Stimulated activated CD4-positive, alpha-beta T cell treated with anti-CD3 and anti-CD28 coated beads, Interleukin-12 subunit alpha, Interleukin-12 subunit beta, amount 100 ng/mL, for 24 hours (primary cell): ENCODE measurements at places on chromosomes 2 and 18.

GRCh38 chr18:9716780-9717563 is 8.9 kb downstream of the RAB31 start:
- no peak for DNase-seq

GRCh38 chr2:73103018-73103542 is 9.7 kb downstream of the RAB11FIP5 start:
- no peak for DNase-seq

GRCh38 chr2:240615396-240615795 is 9.9 kb upstream of the GPR35 start:
- DNase-seq: no peak

- no peak for DNase-seq
These were observed 120.3 kb downstream of the TTC27 start for GRCh38 chr2:32748158-32748557.

DNA sequence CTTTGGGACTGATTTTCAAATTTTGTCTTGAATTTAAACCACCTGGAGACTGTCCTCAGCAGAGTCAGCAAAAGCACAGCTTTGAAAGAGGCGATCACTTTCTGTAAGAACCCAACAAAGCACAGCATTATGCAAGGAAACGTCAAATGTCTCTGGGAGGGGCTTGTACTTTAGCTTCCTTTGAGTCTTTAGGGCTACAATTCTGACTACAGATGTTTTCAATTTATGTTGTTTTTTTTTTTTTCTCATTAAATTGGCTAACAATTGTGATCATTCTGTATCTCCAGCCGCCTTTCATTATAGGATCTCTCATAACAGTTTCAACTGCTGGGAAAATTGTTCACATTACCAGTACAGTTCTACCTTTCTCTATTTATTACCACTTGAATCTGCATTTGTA is 48.3 kb downstream of the COL3A1 start:
- no peak for DNase-seq

DNA sequence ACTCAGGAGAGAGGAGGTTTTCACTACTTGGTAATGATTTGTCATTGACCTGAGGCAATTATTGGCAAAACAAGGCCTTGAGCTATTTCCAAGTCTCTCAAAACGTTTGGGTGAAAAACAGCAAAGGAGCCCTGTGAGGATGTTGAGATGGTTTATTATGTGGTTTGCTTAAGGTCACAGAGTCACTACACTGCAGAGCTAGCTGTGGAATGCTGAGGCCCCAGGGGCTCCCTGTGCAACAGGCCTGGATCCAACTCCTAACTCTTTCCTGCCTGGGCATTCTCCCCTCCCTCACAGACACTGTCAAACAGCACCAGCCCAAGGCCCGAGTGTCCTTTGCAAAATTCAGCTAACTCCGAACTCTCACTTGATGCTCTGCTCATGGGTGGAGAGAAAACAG is 754.6 kb upstream of the SOX11 start:
- DNase-seq: no peak

GRCh38 chr2:155815275-155815674 is 517.2 kb downstream of the NR4A2 start:
- no peak for DNase-seq

DNA sequence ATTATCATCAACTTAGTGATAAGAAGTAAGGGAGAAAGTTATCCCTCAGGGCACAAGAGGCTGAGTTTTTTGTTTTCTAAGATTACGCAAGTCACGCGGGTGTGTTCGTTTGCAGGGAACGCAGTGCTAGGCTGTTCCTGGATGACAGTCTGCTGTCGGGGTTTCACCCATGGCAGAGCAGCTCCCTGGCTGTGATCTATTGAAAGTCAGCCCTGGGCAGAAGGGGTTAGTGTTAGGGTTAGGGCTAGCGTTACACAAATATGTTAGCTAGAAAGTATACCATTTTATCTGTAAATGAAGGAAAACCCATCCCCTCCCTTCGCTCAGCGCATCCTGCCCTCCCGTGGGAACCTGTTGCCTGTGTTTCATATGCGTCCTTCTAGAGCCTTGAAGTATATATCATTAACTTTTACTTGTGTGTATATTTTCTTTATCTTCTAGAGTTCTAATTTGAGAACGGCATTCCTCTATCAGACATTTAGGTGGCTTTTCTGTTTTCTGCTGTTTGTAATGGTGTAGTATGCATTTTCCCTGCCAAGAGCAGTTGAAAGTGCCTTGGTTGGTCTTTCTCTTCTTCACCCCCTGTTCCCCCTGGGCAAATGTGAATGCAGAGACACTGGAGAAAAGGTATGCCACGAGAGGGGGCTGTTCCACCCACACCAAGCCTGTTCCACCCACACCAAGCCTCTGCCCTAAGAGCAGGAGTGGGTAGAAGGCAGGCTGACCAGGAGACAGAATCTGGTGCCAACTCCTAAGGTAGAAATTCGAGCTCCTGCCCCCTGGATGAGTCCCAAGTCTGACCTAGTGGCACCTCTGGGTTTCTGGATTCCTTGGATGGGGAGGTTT is 47.0 kb downstream of the ARMC9 start:
- DNase-seq: no peak

DNA sequence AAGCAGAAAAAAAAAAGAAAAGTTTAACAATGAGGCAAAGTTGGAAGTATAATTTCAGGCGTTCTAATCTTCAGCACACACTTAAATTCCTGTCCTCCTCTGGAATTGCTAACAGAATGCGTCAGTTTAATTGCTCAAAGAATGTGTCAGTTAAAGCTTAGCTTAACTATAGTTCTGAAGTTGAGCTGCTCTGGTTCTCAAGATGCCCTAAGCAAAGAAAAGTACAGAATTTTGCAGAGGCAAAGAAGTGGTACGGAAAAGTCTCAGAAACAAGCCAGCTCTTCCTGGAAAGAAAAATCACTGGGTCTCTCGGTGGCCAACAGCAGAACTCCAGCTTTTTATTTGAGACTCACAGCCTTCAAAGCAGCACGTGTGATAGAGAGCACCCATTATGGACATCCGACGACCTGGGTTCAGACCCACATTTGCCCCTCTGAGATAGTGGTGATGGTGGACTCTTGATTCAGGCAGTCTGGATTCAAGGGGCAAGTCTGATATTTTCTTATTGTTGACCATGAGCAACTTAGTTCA is 22.2 kb upstream of the MYO3B start:
- DNase-seq: no peak

DNA sequence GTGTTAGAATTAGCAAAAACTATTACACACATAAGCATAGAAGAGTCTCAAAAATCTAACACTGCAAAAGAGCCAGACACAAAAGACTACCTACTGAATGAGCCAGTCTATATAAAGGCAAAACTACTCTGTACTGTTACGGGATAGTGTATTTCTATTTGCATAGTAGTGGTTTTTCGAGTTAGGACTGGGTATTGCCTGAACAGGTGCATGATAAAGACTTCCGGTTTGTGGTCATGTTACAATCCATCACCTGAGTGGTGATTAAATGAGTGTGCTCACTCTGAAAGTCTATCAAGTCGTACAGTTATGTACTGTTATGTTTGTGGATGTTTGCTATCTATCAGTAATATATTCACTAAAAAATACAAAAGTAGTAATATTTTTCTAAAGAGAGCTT is 523.3 kb upstream of the SYT4 start:
- no peak for DNase-seq

GRCh38 chr2:199977984-199978415 is 22.6 kb downstream of the MAIP1 start:
- DNase-seq: no peak

GRCh38 chr2:121076885-121077549 is 208.0 kb downstream of the TFCP2L1 start:
- peak; percentile 28 for DNase-seq

DNA sequence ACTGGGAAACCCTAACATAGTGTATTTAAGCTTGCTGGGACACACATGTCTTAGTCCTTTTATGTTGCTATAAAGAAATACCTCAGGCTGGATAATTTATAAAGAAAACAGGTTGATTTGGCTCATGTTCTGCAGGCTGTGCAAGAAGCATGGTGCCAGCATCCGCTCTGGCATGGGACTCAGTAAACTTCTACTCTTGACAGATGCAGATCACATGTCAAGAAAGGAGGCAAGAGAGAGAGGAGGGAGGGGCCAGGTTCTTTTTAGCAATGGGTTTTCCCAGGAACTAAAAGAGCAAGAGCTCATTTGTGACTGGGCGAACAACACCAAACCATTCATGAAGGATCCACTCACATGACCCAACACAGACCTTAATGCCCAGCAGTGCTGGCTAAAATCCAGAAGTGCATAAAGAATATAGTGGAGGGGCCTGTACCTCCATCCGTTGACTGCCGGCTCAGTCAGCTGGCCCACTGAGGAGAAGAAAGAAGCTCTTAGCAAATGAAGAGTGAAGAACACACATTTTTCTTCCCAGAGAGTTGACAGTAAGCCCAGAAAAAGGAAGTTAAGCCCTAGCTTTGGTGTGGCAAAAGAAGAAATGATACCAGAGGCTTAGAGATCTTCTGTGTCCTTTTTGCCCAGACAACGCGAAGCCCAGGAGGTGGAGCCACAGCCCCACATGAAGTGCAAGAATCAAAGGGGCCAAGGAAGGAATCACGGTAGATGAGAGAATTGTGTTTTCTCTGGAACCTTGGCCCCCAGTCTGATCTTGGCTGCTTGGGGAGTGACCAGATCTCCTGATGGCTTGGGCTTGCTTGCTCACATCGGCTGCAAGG is 183.5 kb upstream of the FAM98A start:
- DNase-seq: no peak

DNA sequence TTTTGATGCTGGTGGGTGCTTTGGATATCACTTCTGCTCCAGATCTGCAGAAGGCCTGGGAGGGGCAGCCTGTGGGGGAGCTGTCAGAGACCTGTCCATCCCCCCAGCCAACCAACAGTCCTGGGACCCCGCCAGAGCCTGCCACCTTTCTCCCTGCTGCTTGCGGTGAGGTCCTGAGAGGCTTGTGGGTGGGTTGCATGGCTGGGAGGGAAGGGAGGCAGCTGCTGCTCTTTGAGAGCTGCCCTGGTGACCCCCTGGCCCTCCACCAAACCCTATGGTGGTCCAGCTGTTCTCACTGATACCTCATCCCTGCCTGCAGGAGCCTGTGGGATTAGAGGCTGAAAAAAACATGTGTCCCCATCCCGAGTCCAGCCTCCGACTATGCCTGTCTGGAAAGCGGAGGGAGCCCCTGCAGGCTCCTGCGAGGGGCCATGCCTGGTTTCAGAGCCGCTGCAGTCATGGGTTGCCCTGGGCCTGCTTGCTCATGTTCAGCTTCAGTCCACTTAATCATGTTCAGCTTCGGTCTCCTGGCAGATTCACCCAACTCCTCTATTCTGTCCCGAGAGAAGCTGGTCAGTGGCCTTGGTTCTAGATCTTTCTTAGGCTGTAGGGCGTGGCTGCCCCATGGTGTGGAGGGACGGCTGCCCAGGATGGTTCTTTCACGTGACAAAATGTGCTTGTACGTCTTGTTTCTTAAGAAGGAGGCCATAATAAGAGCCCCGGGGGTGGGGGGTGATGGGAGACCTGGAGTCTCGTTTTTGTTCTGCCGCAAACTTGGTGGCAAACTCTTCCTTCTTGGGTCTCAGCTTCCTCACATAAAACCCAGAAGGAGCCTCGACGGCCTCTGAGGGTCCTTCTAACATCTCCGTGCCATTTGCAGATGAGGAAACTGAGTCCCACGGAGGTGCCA is 98.5 kb downstream of the CTIF start:
- DNase-seq: no peak

GRCh38 chr2:206558492-206558891 is 83.8 kb upstream of the FAM237A start:
- DNase-seq: no peak

DNA sequence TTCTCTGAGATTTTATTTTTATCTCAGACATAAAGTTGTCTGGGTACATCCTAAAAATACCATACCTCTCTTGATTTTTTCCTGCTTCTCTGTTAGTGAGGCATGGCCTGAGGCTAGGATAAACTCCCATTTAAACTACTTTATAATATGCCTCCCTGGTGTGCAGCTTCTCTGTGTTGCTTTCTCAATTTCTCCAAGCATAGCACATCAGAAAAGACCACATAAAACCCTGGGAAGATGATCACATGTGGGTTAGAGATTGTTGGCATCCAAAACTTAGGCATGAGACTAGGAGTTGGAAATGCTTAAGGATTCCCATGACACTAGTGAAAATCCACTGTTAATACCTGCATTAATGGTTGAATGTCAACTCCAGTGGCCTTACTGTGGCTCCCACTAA is 254.6 kb downstream of the RND3 start:
- DNase-seq: no peak

- no peak for DNase-seq
These were observed 27.2 kb downstream of the CD28 start for GRCh38 chr2:203733684-203734083.

- no peak for DNase-seq
These were observed 68.9 kb downstream of the DIPK1C start for GRCh38 chr18:74388227-74388626.

GRCh38 chr18:3525870-3526420 is 76.0 kb downstream of the TGIF1 start:
- DNase-seq: peak; percentile 8

DNA sequence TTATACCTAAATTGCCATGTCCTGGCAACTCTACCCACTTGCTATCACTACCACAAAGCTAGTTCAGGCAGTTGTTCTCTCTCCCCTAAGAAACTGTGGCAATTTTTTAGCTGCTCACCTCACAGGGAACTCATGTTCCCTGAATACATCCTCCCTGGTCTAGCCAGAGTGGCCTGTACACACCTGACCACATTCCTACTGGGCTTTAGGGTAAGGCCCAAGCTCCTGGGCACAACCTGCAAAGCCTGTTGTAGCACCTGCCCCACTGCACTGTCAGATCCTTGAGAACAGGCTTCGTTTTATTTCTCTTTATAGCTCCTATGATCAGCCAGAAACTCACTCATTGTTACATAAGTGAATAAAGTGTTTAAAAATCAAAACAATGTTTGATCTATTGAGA is 21.5 kb downstream of the CNGA3 start:
- no peak for DNase-seq

DNA sequence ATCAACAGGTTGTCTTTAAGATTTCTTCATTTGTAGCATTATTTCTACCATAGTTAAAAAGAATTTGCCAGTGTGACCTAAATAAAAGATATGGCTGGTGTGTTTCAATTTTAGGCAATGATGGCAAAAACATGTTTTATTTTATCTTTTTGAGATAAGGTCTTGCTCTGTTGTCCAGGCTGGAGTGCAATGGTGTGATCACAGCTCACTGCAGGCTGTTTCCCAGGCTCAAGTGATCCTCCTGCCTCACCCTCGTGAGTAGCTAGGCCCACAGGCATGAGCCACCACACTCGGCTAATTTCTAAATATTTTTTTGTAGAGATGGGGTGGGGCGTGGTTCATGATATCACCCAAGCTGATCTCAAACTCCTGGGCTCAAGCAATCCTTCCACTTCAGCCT is 47.0 kb upstream of the COBLL1 start:
- no peak for DNase-seq

DNA sequence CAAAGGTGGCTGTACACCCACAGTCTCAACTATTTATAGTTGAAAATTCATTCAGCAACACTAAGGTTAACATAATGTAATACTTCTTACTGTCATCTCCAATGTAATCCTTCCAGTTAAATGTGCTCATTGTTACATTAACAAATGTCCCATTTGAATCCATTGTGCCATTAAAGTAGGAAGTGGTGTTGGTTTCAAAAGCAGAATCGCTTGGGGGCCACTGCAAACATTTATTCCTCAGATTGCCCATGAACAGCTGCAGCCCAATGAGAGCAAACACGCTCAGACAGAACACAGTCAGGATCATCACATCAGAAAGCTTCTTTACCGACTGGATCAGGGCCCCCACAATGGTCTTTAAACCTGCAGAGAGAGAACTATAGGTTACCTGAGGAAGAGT is 41.4 kb downstream of the SCN3A start:
- DNase-seq: no peak
